Stimulated activated CD4-positive, alpha-beta T cell treated with anti-CD3 and anti-CD28 coated beads, Interleukin-2, amount 100 ng/mL, for 24 hours (primary cell): ENCODE measurements at places on chromosomes 6 and 20.

DNA sequence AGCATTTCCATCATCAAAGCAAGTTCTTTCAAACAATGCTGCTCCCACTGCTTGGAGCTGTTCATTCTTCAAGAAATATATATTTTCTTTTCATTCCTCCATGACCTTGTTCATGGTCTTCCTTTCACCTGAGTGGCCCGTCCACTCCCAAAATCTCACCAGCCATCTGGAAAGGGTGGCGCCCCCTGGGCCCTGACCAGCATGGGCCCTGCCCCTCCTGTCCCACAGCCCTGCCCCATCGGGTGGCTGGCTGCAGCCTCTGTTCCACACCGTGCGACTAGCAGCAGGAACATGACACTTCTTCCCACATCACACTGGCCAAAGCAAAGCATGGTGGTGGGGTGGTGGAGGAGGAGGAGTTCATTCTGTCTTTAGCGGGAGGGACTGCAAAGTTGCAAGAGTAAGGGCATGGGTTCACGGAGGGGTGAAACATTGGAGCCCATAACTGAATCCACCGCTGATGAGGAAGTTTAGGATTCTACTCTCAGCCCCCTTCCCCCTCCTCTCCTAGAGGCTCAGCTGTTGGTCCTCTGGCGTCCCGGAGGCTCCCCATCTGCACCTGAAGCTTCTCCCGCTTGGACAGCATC, 195.2 kb upstream of the SLC24A3 start:
- DNase-seq, result no peak

GRCh38 chr6:22325481-22325880, 28.6 kb upstream of the PRL start:
- no peak for DNase-seq

GRCh38 chr6:124438546-124439065, 523.6 kb upstream of the RNF217 start:
- DNase-seq, result no peak

DNA sequence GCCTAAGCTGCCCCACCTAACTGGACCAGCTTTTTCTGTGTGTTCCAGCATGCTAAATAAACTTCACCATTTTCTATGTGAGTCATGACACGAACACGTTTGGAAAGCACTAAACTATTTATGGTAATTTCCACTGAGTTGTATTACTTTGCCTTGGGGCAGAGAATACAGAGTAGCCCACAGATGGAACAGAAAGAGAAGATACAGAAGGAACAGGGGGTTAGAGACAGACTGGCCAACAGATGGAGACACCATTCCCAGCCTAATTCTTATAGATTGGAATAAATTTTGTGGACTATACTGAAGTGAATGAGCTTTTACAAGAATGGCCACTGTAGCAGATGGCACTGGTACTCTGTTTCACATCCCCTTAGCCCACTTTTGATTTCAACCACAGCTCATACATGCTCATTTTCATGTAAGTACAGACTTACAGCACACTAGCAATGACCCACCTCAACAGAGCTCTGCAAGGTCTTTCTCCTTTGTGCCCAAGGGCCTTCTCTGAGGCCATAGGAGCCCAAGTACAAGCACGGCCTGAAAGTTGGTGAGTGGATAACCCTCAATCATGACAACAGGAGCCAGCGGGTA, 13.1 kb upstream of the NT5DC1 start:
- no peak for DNase-seq

DNA sequence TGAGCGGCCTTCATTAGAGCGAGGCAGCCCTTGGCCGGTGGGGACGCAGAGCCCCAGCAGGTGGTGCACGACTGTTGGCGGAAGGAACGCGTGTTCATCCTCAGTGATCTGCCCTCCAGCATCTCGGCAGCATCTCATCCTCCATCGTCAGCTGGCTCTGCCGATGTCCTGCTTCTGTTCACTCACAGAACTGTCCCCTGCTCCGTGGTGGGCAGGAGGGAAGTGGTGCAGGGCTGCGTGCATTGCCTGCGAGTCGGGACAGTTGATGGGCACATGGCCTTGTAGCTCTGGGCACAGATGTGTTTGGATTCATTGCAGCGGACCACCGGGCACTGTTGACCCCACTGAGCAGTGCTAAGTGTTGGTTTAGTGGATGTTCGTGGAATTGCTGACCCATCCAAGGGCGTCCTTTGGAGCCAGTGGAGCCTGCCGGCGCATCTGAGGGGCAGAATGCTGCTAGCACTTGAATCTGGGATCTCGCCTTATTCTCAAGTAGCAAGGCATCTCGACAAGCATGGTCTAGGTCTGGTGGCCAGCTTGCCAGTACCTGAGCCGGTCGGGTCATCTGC, 6.7 kb upstream of the SLC17A9 start:
- no peak for DNase-seq

- DNase-seq, result no peak
These were observed 117.0 kb downstream of the HIVEP2 start for GRCh38 chr6:142827991-142828390.

GRCh38 chr20:18802012-18802634, 11.5 kb upstream of the SCP2D1 start:
- no peak for DNase-seq

- DNase-seq, result no peak
These were observed 74.8 kb upstream of the MBOAT1 start for GRCh38 chr6:20286968-20287565.

DNA sequence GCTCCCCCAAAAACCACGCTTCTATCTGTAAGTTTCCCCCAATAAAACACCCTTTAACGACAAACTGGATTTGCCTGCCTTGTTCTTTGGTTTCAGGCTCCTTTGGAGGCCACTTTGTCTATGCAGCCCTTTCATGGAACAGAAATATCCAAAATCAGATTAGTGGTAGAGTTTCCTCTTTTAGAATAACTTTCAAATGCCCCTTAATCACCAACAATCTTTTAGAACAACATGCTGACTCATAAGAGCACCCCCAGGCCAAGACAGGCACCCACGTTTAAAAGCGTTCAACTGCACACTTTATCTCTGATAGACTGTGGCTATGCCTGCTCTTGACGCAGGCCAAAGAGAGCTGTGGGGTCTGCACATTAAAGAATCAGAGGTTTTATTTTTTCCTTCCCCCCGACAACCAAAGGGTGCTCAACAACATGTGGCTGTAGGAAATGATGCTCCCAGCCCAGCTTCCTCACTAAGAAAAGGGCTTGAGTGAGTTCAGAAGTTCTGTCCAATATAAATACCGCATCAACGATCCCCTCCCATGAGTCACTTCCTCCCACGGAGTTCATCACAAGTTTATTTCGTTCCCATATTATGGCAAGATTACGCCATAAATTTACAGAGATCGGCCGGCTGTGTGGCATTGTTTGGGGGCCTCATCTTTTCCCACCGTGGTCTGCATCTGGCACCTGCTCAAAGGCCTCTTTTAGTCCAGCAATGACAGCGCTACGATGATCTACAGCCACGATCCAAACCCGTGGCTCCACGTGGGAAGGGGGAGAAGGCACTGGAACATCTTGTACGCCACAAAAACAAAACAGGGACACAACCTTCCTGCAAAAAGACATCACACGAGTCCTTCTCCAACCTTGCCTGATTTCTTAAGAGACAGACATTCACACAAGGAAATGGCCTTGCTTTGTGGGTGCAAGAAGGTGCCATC, 88.8 kb upstream of the NFATC2 start:
- DNase-seq, result peak; percentile 36

DNA sequence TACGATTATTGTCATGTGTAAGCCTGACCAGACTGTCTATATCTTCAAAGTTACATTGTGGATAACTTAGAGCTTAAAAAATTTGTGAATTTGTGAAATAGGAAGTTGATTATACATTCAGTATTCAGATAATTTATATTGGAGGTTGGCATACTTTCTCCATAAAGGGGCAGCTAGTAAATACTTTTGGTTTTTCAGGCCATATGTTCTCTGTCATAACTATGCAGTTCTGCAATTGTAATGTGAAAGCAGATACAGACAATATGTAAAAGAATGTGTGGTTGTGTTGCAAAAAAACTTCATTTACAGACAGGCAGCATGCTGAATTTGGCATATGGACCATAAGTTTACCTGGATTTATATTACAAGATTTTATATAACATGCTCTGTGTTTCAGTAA, 29.3 kb downstream of the HSF2 start:
- DNase-seq, result no peak

GRCh38 chr6:38503032-38503773, 136.5 kb downstream of the BTBD9 start:
- DNase-seq, result no peak

DNA sequence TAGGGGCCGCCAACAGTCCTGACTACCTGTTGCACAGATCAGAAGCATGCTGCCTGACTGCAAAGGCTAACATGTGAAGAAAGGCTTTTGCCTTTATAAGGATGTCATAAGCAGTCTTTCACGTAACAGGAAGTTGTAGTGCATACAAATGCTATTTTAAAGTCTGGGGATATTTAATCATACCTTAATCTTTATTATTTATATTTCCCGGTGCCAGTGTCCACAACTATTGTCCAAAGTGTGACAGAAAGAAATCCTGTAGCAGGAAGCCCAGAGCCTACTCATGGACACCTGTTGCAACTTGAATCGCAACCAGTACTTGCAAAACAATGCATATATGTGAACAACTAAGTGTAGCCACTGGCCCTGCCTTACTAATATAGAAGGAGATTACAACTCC, 235.8 kb downstream of the ALDH8A1 start:
- DNase-seq, result no peak

DNA sequence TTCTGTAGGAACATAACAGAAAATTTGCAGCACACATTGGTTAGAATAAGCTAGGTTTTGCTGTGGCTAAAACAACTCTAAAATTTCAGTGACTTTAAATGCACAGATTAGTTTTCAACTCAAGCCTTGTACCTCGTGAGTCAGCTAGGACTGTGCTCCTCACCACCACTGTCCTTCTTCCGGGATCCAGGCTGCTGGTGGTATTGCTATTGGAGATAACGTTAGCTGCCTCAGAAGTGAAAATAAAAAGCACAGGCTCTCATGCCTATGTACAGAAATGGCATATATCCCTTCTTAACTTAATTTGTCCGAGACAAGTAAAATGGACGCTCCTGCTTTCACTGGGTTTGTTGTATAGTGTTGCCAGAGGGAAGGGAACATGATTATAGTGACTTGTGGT, 931.1 kb upstream of the EYS start:
- no peak for DNase-seq

DNA sequence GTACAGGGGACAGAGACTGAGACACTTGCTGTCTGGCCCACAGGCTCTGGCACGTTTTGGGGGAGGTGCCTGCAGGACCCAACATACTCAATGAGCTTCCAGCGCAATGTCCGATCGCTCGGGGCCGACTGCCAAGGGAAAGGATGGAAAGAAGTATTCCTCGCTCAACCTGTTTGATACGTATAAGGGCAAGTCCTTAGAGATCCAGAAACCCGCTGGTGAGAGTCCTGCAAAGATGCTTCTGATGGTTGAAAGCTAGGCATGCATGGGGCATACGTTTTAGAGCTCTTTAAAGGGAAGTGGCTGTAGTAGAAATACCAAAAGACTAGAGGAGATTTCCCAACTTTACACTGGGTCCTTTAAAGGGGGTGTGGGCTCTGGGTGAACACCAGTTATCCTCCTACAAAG, 2.2 kb downstream of the PRRC2A start:
- no peak for DNase-seq

GRCh38 chr6:105174512-105174911, 5.3 kb downstream of the POPDC3 start:
- no peak for DNase-seq
